ENCODE measurements at places on chromosomes 6 and 20. TPM values are rescaled to one million over a fixed set of nuclear protein-coding genes. Genes with fewer than 3 reads are reported as not detected.

DNA sequence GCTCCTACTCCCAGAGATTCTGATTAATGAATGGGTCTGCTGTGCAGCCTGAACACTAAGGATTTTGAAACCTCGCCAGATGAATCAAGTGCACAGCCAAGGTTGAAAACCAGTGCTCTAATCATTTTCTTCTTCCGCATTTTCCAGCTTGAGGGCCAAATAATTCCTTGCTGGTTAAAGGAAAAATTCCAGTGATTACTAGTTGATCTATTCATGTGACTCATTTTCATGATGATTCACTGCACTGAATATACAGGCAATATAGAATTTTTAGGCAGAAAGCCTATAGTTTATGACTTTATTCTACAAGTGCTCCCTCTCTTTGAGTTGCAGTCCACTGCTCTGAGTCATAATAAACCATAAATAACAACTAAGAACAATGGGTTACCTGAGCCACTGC, 80.6 kb upstream of the PROKR2 start:
- no peaks in the 10 kb centered on the region for H3K4me1 ChIP-seq
- H3K4me3 ChIP-seq, result no peak overlapping the region
- H3K36me3 ChIP-seq, result no peaks in the 10 kb centered on the region
- no peak overlapping the region for H3K27ac ChIP-seq
- H3K27me3 ChIP-seq, result peaks cover 2% of the 10 kb centered on the region

GRCh38 chr20:50837532-50838321, 42.9 kb downstream of the BCAS4 start:
- no peak overlapping the region for H3K4me3 ChIP-seq
- H3K27me3 ChIP-seq, result no peaks in the 10 kb centered on the region
- H3K36me3 ChIP-seq, result no peaks in the 10 kb centered on the region
- H3K27ac ChIP-seq, result no peak overlapping the region
- peaks cover 5% of the 10 kb centered on the region for H3K4me1 ChIP-seq

DNA sequence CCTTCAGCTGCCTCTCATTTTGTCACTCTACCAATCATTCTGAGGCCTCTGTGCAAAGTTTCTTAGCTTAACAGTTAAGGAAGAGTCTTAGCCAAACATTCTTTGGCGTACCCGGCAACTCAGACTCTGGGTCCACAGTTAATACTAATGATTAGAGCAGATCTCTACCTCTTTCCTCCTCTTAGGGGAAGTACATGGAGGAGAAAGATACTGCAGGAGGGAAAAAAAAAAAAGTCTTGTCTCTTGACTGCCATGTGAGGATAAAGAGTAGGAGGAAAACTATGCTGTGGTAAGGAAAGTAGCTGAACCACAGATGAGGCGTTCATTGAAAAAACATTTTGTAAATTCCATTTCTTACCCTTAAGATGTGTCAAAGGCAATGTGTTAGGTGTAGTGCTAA, 44.0 kb upstream of the MARCKS start:
- no peaks in the 10 kb centered on the region for H3K36me3 ChIP-seq
- no peak overlapping the region for H3K27ac ChIP-seq
- H3K27me3 ChIP-seq, result peaks cover 6% of the 10 kb centered on the region
- no peak for DNase-seq
- peaks cover 2% of the 10 kb centered on the region for H3K4me1 ChIP-seq
- no peak overlapping the region for H3K4me3 ChIP-seq

DNA sequence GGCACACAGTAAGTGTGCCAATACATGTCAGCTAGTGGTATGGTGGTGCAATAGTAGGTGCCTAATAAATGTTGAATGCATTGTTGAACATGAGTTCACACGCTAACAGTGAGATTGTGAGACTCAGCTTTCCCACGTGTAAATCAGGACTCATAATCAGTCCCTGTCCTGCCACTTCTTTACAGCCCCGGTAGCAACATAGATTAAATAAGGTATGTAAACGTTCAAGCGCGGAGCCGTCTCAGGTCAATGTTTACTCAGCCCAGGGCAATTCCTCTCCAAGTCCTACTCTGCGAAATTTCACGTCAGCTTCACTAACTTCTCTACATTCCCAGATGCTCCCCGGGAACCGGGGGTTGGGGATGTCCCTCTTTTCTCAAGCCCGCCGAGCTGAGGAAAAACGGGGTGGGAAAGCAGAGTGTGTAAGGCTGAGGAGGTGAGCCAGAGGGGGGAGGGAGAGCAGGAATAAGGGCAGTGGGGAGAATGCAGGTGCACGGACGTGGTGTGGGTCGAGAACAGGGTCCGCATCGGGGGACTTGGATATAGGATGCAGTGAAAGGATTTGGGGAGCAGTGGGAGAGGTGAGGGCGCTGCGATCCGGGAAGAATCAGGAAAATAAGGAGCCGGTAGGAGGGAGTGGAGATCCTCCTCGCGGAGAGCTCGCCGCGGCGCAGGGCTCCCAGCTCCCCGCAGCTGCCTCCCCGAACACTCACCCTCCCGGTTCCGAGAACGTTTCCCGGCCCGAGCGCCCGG, 544 bp upstream of the TP53INP2 start:
- peaks cover 28% of the 10 kb centered on the region for H3K4me1 ChIP-seq
- H3K27me3 ChIP-seq, result peaks cover 18% of the 10 kb centered on the region
- H3K27ac ChIP-seq, result peak overlapping the region; percentile 75
- DNase-seq, result peak; percentile 71
- peak overlapping the region; percentile 88 for H3K4me3 ChIP-seq

DNA sequence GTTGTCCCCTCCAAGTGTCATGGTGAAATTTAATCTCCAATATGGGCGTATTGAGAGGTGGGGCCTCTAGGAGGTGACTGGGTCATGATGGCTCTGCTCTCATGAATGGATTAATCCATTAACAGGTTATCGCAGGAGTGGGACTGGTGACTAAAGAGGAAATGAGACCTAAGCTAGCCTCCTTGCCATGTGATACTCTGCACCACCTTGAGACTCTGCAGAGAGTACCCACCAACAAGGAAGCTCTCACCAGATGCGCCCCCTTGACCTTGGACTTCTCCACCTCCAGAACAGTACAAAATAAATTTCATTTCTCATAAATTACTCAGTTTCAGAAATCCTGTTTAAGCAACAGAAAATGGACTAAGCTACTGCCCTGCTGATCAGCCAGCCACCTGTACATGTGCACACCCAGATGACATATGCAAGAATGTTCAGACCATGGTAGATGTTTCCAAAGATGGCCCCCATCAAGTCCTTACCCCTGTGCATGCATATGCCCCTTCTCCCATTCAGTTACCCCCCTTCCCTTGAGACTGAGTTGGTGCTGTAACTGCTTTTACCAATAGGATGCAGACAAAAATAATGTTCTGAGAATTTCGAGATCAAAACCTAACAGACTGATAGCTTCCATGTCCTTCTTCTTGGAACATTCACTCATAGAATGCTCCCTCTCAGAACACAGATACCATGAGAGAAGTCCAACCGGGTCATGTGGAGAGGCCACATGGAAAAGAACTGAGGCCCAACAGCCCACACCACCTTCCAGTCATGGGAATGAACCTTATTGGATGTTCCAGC, 28.4 kb downstream of the MAP3K5 start:
- H3K27ac ChIP-seq, result peak overlapping the region; percentile 59
- H3K4me1 ChIP-seq, result peaks cover 66% of the 10 kb centered on the region
- peak overlapping the region; percentile 15 for H3K4me3 ChIP-seq
- DNase-seq, result no peak
- H3K27me3 ChIP-seq, result no peaks in the 10 kb centered on the region

- peaks cover 18% of the 10 kb centered on the region for H3K4me1 ChIP-seq
- no peak for DNase-seq
- H3K27ac ChIP-seq, result no peak overlapping the region
- H3K4me3 ChIP-seq, result no peak overlapping the region
- H3K36me3 ChIP-seq, result peaks cover 16% of the 10 kb centered on the region
- no peaks in the 10 kb centered on the region for H3K27me3 ChIP-seq
These were observed 61.9 kb downstream of the CBFA2T2 start for GRCh38 chr20:33551778-33552177.

KCNQ5 gene
- 13.7 TPM for total RNA-seq

GSS gene
- 71.0 TPM for total RNA-seq

ZC2HC1B gene
- not detected for total RNA-seq
